ENCODE measurements at places on chromosomes 11 and 22. TPM values are rescaled to one million over a fixed set of nuclear protein-coding genes. Genes with fewer than 3 reads are reported as not detected.

DNA sequence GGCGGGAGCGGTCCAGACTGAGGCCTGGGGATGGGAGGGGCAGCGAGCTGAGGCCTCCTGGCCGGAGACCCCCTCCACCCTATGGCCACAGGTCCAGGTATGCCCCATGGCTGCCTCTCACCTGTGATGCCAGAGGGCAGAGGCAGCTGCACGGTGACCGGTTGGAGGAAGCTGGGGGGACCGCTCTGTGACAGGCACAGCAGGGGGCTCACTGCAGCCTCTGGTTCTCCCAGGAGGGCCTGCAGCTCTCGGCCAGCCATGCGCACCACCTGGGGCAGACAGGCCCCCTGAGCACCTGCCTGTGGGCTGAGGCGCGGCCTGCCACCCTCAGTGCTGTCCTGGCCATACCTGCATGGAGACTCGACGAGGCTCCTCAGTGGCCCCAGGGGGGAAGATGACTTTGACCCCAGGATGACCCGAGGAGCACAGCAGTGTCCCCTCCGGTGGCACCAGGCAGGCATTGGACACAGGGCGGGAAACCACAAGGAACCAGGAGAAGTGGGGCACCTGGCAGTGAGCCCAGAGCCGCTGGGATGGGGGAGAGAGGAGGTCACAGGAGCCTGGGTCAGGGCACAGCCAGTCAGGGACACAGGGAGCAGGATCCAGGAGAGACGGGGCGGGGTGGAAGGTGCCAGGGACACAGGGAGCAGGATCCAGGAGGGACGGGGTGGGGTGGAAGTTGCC lies 3.2 kb upstream of the SLC25A22 start:
- peaks cover 14% of the 10 kb centered on the region for H3K4me1 ChIP-seq
- no peaks in the 10 kb centered on the region for H3K27me3 ChIP-seq
- no peak overlapping the region for H3K27ac ChIP-seq
- no peak for DNase-seq
- H3K4me3 ChIP-seq, result no peak overlapping the region

DNA sequence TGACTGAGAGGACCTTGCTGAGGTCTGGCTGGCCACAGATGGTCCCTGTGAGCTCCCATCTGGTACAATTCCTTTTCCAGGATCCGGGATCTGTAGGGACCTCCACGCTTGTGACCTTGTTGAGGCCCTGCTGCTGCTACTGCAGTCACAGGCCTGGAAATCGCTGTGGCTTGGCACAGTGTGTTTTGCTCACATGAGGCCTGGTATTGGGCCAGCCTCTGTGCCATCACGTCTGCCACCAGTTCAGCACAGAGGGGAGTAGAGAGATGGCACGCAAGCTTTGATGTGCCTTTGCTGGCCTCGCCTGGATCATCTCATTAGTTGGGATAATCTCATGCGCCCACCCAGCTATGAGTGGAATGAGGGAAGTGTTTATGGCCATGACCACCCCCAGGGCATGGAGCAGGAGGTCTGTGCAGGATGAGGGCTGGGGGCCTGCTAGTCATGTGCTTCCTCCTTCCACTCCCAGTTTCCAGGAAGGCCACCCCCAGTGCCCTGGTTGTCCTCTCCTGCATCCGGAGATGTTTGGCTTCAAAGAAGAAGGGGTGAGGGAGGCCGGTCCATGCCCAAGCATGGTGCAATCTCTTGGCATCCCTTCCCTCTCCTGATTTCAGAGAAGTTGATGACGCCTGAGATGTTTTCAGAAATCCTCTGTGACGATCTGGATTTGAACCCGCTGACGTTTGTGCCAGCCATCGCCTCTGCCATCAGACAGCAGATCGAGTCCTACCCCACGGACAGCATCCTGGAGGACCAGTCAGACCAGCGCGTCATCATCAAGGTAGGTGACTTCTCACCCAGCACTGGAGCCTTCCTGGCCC lies 22.4 kb downstream of the DERL3 start:
- DNase-seq, result no peak
- H3K4me3 ChIP-seq, result no peak overlapping the region
- H3K27ac ChIP-seq, result no peak overlapping the region
- no peaks in the 10 kb centered on the region for H3K27me3 ChIP-seq
- H3K36me3 ChIP-seq, result peaks cover 5% of the 10 kb centered on the region

- no peak for DNase-seq
- H3K36me3 ChIP-seq, result peaks cover 14% of the 10 kb centered on the region
- no peaks in the 10 kb centered on the region for H3K27me3 ChIP-seq
- no peak overlapping the region for H3K27ac ChIP-seq
Observed at GRCh38 chr11:126002181-126002580, 56.3 kb downstream of the VSIG10L2 start.

DNA sequence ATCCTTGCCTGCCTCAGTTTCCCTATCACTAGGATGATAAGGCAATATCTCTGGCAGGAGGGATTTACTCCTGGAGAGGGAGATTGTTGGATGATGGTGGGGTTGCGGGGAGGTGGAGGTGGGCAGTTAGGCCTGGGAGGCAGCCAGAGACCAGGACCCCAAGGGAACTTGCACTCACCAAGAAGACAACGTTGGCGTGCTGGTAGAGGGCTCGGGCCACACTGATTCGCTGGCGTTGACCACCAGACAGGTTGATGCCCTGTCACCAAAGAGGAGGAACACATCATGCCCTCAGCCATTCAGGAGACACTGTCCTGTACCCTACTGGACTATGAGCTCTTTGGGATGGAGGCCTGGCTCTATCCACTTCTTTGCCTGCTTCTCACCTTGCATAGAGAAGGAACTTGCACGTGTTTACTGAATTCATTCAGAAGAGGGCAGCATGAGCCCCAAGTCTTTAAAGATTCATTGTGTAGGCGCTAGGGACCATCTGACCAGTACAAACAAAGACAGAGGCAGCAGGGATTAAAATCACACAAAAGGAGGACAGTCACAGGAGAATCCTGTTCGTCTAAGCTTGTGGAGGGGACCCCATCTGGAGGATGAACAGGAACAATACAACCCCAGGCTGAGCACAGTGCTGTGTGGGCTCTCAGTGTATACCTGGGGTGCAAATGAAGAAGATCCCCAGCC lies 24.2 kb upstream of the KCNJ11 start:
- no peaks in the 10 kb centered on the region for H3K36me3 ChIP-seq
- H3K27me3 ChIP-seq, result peaks cover 18% of the 10 kb centered on the region
- H3K27ac ChIP-seq, result no peak overlapping the region
- H3K4me3 ChIP-seq, result no peak overlapping the region

Gene IGSF9B
- 5.4 TPM for total RNA-seq

Gene KREMEN1
- 1.4 TPM for total RNA-seq
